Adrenal gland (tissue), 19 donors: ENCODE measurements at places on chromosomes 6 and 20. TPM values are rescaled to one million over a fixed set of nuclear protein-coding genes. Genes with fewer than 3 reads are reported as not detected.

Gene OPRM1
- not detected for total RNA-seq

Gene COL11A2
- 0.11 TPM for total RNA-seq

Gene SMPDL3A
- total RNA-seq: 33.8 TPM

Gene RNF5
- 97.7 TPM for total RNA-seq

Gene TCF21
- total RNA-seq: 9.4 TPM

Gene KHDC1L
- not detected for total RNA-seq

Gene CPNE5
- total RNA-seq: 3.5 TPM

Gene STX11
- total RNA-seq: 4.0 TPM

DNA sequence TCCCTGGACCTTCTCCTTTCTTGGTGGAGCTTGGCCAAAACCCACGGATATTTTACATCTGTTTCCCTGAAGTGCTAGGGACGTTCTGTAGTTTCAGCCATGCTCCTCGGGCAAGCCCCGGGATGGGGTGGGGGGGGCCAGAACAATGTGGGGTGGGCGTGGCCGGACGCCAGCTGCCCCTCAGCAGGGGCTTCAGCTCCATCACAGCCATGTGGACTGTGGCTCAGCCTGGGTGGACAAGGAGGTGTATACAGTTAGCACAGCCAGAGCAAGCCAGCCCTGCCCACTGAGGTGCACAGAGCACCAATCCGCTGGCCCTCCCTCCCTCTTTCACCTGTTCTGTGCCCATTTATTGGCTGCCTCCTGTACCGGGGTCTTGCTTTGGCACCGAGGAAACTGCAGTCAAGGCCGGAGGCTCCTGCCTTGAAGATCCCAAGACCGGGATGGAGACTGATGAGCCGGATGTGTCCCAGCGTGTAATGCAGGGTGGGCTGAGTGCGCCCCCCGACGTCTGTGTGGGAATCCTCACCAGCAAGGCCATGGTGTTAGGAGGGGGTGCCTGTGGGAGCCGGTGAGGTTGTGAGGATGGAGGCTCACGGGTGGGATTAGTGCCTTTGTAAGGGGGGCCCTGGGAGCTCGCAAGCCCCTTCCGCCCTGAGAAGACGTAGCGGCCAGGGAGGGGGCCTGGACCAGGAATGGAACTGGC lies 28.0 kb downstream of the FRMD1 start:
- no peaks in the 10 kb centered on the region for H3K4me1 ChIP-seq
- H3K27ac ChIP-seq: no peak overlapping the region
- no peaks in the 10 kb centered on the region for H3K27me3 ChIP-seq
- no peak overlapping the region for H3K4me3 ChIP-seq
- DNase-seq: no peak
- H3K36me3 ChIP-seq: no peaks in the 10 kb centered on the region

GRCh38 chr20:2871111-2871465 lies 2.2 kb upstream of the PTPRA start:
- H3K27me3 ChIP-seq: no peaks in the 10 kb centered on the region
- no peak overlapping the region for H3K27ac ChIP-seq
- no peak overlapping the region for H3K4me3 ChIP-seq
- H3K36me3 ChIP-seq: peaks cover 8% of the 10 kb centered on the region
- no peak for DNase-seq

GRCh38 chr6:45987856-45988255 lies 27.8 kb downstream of the CLIC5 start:
- H3K27me3 ChIP-seq: no peaks in the 10 kb centered on the region
- H3K4me3 ChIP-seq: no peak overlapping the region

- H3K4me3 ChIP-seq: peak overlapping the region; percentile 11
- H3K4me1 ChIP-seq: peaks cover 11% of the 10 kb centered on the region
- peak; percentile 26 for DNase-seq
- H3K36me3 ChIP-seq: no peaks in the 10 kb centered on the region
- no peaks in the 10 kb centered on the region for H3K27me3 ChIP-seq
Measured at GRCh38 chr6:130396722-130397121, 30.9 kb downstream of the TMEM200A start.

DNA sequence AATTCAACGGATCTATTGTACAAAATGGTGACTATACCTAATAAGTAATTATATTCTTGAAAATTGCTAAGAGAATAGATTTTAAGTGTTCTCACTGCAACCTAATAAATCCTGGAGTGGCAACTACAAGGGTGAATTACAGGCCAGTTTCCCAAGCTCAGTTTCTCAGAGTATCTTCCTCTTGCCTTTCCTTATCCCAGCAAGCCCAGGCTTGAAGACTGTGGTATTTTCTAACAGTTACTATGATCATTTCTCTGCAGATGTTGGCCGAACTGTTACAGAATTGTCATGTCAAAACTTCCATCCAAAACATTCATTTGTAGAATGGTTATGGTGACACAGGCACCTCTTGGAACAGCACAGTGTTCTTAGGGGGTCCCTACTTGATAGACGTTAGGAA lies 138.1 kb upstream of the PTCHD4 start:
- no peaks in the 10 kb centered on the region for H3K4me1 ChIP-seq
- H3K4me3 ChIP-seq: no peak overlapping the region
- DNase-seq: no peak

DNA sequence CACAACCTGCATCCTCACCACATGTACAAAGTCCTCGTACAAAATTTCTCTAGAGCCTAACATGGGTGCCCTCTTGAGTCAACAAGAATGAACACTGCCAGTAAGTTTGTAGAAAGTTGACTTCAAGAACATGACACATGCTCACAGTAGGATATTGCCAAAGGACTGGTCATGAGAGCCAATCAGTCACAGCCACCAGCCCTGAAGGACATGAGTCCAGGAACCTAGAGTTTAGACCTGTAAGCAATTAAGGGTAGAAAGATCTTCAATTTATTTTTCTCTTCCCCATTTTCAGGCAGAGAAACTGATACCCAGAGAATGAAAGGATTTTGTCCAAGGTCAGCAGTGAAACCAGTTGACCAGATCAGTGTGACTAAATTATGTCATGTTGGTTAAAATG lies 96.1 kb downstream of the MAFB start:
- no peaks in the 10 kb centered on the region for H3K4me1 ChIP-seq
- no peak for DNase-seq
- H3K27ac ChIP-seq: no peak overlapping the region

GRCh38 chr6:137190583-137191094 lies 17.2 kb upstream of the IL22RA2 start:
- H3K4me1 ChIP-seq: no peaks in the 10 kb centered on the region
- DNase-seq: no peak
- H3K27ac ChIP-seq: no peak overlapping the region
- no peaks in the 10 kb centered on the region for H3K36me3 ChIP-seq
- no peak overlapping the region for H3K4me3 ChIP-seq

- H3K4me3 ChIP-seq: no peak overlapping the region
- no peaks in the 10 kb centered on the region for H3K36me3 ChIP-seq
- H3K27me3 ChIP-seq: no peaks in the 10 kb centered on the region
- no peak overlapping the region for H3K27ac ChIP-seq
Measured at GRCh38 chr6:12351672-12352071, 61.5 kb downstream of the EDN1 start.

GRCh38 chr20:208942-209566 lies 18.0 kb upstream of the DEFB129 start:
- H3K4me3 ChIP-seq: no peak overlapping the region
- no peaks in the 10 kb centered on the region for H3K27me3 ChIP-seq
- H3K27ac ChIP-seq: no peak overlapping the region

- H3K36me3 ChIP-seq: no peaks in the 10 kb centered on the region
- no peak overlapping the region for H3K27ac ChIP-seq
- no peaks in the 10 kb centered on the region for H3K4me1 ChIP-seq
- H3K4me3 ChIP-seq: no peak overlapping the region
- no peak for DNase-seq
Measured at GRCh38 chr6:112296122-112296521, 41.8 kb upstream of the LAMA4 start.

DNA sequence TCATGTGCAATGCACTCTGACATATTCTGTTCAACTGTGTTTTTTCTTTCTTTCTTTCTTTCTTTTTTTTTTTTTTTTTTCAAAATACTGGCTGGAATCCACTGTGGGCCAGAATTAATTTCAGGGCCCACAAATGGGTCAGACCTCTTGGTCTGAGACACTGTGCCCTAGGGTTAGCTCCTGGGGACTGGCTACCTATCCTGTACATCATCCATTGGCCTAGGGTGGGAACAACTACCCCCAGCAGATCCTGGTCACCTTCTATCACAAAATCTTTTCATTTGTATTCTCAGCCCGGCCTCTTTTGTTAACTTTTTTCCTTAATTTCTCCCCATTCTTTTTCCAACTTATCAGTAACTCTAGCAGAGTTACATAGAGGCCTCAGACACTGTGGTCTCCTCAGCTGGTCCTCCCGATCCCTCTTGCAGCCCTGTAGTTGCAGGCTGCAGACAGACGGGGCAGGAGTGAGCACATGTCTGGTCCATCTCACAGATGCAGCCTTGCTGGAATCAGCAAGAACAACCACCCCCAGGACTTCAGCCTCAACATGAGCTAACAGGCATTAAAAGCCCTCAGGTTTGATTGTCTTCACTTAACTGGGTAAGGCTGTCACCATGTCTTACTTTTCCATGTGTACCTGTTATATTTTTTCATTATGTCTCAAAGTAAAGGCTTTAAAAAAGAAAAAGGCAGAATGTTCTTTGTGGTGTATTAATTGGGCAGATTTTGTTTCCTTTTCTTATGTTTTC lies 41.3 kb downstream of the TXLNB start:
- H3K36me3 ChIP-seq: no peaks in the 10 kb centered on the region
- no peak overlapping the region for H3K4me3 ChIP-seq
- peaks cover 10% of the 10 kb centered on the region for H3K4me1 ChIP-seq
- no peak overlapping the region for H3K27ac ChIP-seq

GRCh38 chr6:7419065-7419464 lies 29.5 kb downstream of the RIOK1 start:
- no peak overlapping the region for H3K4me3 ChIP-seq
- no peak for DNase-seq
- no peak overlapping the region for H3K27ac ChIP-seq

GRCh38 chr6:89161326-89162046 lies 15.6 kb downstream of the PM20D2 start:
- no peak overlapping the region for H3K27ac ChIP-seq
- H3K36me3 ChIP-seq: peaks cover 13% of the 10 kb centered on the region
- DNase-seq: no peak
- no peak overlapping the region for H3K4me3 ChIP-seq
- H3K4me1 ChIP-seq: no peaks in the 10 kb centered on the region

GRCh38 chr6:125871365-125871764 lies 80.6 kb downstream of the NCOA7 start:
- no peak overlapping the region for H3K27ac ChIP-seq
- H3K36me3 ChIP-seq: no peaks in the 10 kb centered on the region

- no peaks in the 10 kb centered on the region for H3K4me1 ChIP-seq
- DNase-seq: no peak
- H3K4me3 ChIP-seq: no peak overlapping the region
- H3K27ac ChIP-seq: no peak overlapping the region
- H3K36me3 ChIP-seq: no peaks in the 10 kb centered on the region
Measured at GRCh38 chr20:42212391-42212790, 594.2 kb upstream of the CHD6 start.

DNA sequence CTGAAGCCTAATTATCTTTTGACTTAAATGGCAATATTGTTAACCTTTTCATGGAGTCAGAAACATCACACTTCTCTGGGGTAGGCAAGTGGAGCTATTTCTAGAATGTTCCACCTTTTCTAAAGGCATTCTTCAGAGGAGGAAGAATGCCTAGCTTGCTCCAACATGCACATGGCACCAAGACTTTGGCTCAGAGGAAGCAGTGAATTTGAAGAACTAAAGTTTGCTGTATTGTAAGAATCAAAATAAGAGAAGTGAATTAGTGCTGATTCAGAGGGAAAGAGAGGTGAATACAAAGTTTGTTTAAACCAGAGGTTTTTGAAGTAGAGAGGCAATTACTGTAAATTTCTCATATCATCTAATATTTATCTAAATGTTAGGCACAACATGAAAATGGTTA lies 92.2 kb downstream of the SOBP start:
- no peaks in the 10 kb centered on the region for H3K4me1 ChIP-seq
- H3K27me3 ChIP-seq: no peaks in the 10 kb centered on the region
- H3K4me3 ChIP-seq: no peak overlapping the region
- no peaks in the 10 kb centered on the region for H3K36me3 ChIP-seq
- H3K27ac ChIP-seq: no peak overlapping the region

GRCh38 chr6:4895971-4896370 lies 107.9 kb downstream of the RPP40 start:
- H3K36me3 ChIP-seq: peaks cover 15% of the 10 kb centered on the region
- peaks cover 9% of the 10 kb centered on the region for H3K4me1 ChIP-seq
- H3K27ac ChIP-seq: peak overlapping the region; percentile 16
- H3K4me3 ChIP-seq: no peak overlapping the region
- no peaks in the 10 kb centered on the region for H3K27me3 ChIP-seq
- DNase-seq: no peak

DNA sequence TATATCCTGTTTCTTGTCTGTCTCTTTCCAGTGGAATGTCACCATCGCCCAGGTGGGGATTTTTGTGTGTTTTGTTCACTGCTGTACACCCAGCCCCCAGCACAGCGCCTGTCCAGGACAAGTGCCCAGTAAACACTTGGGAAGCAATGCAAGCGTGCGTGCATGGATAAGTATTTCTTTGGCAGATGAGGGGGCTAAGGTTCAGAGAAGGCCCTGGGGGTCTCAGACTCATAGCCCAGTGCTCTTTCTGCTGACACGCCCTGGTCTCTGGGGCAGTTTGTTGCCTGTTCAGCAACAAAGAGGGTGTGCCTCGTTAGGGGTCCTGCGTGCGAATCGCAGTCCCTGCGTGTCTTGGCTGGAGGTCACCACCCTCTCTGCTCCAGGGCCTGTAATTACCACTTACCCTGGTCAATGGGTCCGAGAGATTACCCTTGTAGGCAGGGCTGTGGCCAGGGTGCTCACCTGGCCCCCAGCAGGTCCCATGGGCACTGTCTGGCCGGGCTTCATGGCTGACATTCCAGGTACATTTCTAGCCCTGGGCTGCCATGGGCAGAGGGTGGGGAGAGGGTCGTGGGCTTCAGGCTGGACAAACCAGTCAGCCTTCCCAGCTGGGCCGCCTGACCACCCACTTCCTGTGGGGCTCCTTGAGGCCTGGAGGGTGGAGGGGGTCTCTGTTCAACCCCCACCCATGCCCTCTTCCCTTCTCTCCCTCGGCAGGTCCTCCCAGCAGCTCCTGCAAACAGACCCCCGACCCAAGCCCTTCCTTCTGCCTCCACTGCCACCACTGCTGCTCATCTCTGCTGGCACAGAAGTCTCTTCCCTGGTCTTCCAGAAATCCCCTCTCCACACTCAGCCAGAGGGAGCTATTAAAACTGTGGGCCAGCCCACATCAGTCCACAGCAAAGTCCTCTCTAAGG lies 87.1 kb downstream of the CEBPB start:
- H3K4me3 ChIP-seq: no peak overlapping the region
- H3K36me3 ChIP-seq: no peaks in the 10 kb centered on the region
- H3K27ac ChIP-seq: peak overlapping the region; percentile 86

DNA sequence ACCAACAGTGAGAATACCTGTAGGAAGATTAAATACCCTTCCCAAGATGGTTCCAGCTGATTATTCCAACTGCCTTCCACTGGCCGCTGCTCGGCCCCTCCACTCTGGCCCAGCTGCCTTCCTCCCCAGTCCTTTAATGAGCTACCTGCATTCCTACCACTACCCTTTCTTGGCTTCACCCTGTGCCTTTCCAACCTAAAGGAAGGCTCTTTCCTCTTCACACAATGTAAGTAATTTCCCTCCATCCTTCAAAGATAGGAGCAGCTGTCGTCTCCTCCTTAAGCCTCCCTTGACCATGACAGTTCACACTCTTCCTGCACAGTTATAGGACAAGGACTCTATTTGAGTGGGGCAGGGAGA lies 16.2 kb upstream of the SNX9 start:
- H3K36me3 ChIP-seq: no peaks in the 10 kb centered on the region
- no peak overlapping the region for H3K27ac ChIP-seq
- no peaks in the 10 kb centered on the region for H3K27me3 ChIP-seq
- no peak for DNase-seq
- no peak overlapping the region for H3K4me3 ChIP-seq

- DNase-seq: peak; percentile 84
- H3K27ac ChIP-seq: no peak overlapping the region
- H3K4me1 ChIP-seq: peaks cover 3% of the 10 kb centered on the region
Measured at GRCh38 chr6:12137480-12137879, 125.4 kb downstream of the HIVEP1 start.
